ENCODE measurements at places on chromosomes 7 and 10. TPM values are rescaled to one million over a fixed set of nuclear protein-coding genes. Genes with fewer than 3 reads are reported as not detected.
A peak's percentile ranks its signal among the peaks of the same experiment; 100 is the strongest.

CYP2C18 gene
- total RNA-seq, result 0.14 TPM

MMS19 gene
- 58.4 TPM for total RNA-seq

DNA sequence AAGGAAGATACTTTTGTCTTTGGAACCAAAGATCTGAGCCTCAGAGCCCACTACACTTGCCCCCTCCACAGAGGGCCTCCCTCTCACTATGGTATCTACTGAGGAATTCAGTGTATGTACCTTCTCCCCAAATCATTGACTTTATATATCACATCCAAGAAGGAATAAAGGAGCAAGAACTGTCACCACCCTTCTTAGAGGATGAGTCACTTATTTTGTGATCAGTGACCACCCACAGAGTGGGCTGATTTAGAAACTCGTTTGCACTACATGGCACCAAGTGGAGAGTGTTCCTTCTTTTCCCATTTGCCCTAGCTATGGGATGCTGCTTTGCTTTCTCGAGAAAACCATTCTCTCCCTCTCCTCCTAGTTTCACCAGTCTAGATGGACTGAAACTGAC is 5.7 kb downstream of the TMEM243 start:
- no peak for DNase-seq
- H3K4me3 ChIP-seq, result no peak overlapping the region
- H3K27ac ChIP-seq, result no peak overlapping the region
- H3K36me3 ChIP-seq, result peaks cover 8% of the 10 kb centered on the region
- peaks cover 32% of the 10 kb centered on the region for H3K4me1 ChIP-seq
- no peaks in the 10 kb centered on the region for H3K27me3 ChIP-seq

PPP1R9A gene
- 2.2 TPM for total RNA-seq

- no peaks in the 10 kb centered on the region for H3K4me1 ChIP-seq
- no peak overlapping the region for H3K4me3 ChIP-seq
- no peak overlapping the region for H3K27ac ChIP-seq
- no peaks in the 10 kb centered on the region for H3K27me3 ChIP-seq
- no peak for DNase-seq
These were observed 62.4 kb downstream of the FZD1 start for GRCh38 chr7:91326516-91327199.

NKX1-2 gene
- total RNA-seq, result 0.05 TPM

PRSS1 gene
- 0.76 TPM for total RNA-seq

GRCh38 chr7:23893176-23893941 is 183.3 kb downstream of the STK31 start:
- no peak for DNase-seq
- no peaks in the 10 kb centered on the region for H3K4me1 ChIP-seq
- H3K36me3 ChIP-seq, result no peaks in the 10 kb centered on the region
- H3K27me3 ChIP-seq, result peaks cover 7% of the 10 kb centered on the region
- no peak overlapping the region for H3K27ac ChIP-seq

DNA sequence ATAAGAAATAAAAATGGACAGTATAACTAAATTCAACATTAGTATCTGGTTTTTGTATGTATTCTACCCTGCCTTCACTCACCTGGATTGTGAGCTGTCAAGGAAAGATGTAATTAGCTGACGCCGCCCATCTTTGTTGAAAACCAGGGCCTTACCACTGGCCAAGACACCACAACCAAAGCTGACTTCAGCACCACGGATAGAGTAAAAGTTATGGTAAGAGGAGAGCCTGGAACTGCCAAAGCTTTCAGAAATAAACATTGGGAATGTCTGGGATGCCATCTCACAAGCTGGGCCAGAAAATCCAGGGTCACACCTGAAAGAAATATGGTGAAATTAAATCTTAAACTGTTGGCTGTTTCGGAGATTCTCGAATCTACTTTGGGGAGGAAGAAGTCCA is 190.1 kb upstream of the SLC26A5 start:
- H3K36me3 ChIP-seq, result no peaks in the 10 kb centered on the region
- no peak overlapping the region for H3K4me3 ChIP-seq
- no peaks in the 10 kb centered on the region for H3K27me3 ChIP-seq
- H3K27ac ChIP-seq, result no peak overlapping the region

DNA sequence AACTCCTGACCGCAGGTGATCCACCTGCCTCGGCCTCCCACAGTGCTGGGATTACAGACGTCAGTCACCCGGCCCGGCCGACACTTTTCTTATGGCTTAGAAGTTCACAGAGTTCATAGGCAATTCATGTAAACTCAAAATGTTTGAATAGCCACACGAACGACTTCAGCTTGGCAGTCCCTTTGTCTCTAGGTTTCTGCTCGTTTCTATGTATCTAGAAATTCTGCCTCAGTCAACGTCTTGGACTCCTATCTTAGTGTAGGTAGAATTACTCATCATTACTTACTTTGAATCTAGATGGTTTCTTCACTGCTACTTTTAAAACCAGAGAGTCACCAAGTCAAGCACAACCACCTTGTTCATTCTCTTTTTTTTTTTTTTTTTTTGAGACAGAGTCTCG is 23.7 kb downstream of the ARL4A start:
- DNase-seq, result no peak
- no peaks in the 10 kb centered on the region for H3K36me3 ChIP-seq

DNA sequence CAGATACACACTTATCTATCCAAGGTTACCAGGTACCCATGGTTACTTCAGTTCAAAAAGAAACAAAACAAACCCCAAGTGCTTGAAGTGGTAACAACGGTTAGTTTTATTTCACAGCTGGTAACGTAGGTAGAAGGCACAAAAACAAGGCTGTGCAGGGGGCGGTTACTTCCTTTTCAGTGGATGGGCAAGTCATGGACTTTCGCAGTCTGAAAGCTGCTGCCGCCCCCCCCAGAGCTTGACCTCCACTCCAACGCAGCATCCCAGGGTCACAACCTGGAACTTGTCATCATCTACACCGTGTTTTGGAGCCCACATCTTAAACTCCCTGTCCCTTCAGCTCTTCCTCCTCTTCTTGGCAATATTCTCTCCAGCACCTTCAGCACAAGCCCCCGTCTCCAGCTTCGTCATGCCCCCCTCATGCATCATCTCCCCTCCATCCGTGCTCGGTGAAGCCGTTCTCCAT is 181.2 kb upstream of the ITGB1 start:
- H3K36me3 ChIP-seq, result no peaks in the 10 kb centered on the region
- peaks cover 55% of the 10 kb centered on the region for H3K27me3 ChIP-seq
- DNase-seq, result peak; percentile 92
- peaks cover 51% of the 10 kb centered on the region for H3K4me1 ChIP-seq
- H3K4me3 ChIP-seq, result no peak overlapping the region

GRCh38 chr7:127588697-127589482 is 679 bp downstream of the ARF5 start:
- peaks cover 32% of the 10 kb centered on the region for H3K4me1 ChIP-seq
- H3K27ac ChIP-seq, result no peak overlapping the region
- peaks cover 13% of the 10 kb centered on the region for H3K36me3 ChIP-seq

GRCh38 chr7:22811746-22812280 is 10.8 kb downstream of the TOMM7 start:
- H3K4me3 ChIP-seq, result no peak overlapping the region
- H3K4me1 ChIP-seq, result no peaks in the 10 kb centered on the region
- H3K36me3 ChIP-seq, result peaks cover 9% of the 10 kb centered on the region
- H3K27me3 ChIP-seq, result no peaks in the 10 kb centered on the region
- no peak for DNase-seq

DNA sequence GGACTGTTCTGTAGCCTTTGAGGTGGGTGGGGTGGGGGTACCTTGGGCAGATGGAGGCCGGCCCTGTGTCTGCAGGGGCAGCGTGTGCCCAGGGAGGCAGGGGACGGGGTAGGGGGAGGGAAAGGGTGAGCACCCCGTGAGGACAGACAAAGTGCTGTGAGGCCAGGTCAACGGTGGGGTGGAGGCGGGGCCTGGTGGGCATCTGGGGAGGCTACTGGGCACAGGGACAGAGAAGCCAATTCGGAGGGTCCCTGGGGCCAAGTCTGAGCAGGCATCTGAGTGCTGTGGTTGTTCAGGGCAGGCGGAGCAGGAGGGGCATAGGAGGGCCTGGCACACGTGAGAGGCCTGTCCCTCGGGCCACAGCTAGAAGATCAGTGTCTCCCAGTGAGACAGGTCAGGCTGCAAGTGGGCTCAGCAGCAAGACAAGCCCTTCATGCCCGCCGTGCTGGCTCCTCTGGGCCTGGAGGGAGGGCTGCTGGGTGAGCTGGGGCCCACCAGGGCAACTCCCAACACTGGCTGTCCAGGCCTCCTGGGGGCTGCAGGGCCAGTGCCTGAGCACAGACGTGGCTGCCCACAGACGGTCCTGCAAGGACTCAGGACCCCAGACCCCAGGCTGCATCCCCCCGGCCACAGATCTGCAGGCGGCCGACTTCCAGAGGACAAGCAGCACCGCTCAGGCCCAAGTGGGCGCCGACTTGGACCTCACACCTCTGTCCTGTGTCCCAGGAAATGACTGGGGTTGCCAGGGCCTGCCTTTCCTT is 26.4 kb upstream of the KNDC1 start:
- no peak overlapping the region for H3K4me3 ChIP-seq
- no peaks in the 10 kb centered on the region for H3K36me3 ChIP-seq
- no peaks in the 10 kb centered on the region for H3K4me1 ChIP-seq
- no peaks in the 10 kb centered on the region for H3K27me3 ChIP-seq
- no peak for DNase-seq
- H3K27ac ChIP-seq, result no peak overlapping the region

ING3 gene
- total RNA-seq, result 27.2 TPM

ANKRD22 gene
- total RNA-seq, result 15.5 TPM

DNA sequence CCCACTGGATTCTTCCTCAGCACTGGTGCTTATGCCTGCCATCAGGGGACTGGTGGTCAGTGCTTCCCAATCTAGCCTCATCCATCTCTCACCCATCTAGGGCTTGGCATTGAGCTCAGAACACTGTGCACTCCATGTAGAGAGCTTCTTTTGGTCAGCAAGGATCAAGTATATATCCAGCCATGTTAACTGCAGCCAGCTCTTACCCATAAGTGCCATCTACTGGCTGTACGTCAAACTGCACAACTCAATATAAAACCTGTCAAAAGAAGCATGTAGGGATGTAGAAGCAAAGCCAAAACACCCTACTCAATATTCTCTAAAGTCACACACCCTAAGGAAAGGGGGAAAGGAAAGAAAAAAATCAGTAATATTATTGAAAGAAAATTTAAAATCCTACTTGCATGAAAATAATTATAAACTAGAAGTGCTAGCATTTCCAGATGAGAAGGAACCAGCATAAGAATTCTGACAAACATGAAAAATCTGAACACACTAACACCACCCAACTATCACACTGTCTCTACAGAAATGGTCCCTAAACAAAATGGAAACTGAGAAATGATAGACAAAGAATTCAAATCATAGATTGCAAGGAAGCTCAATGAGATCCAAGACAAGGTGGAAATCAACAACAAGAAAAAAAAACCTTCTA is 531.1 kb upstream of the STEAP1 start:
- H3K36me3 ChIP-seq, result no peaks in the 10 kb centered on the region
- no peaks in the 10 kb centered on the region for H3K4me1 ChIP-seq
- H3K27me3 ChIP-seq, result no peaks in the 10 kb centered on the region
- H3K27ac ChIP-seq, result no peak overlapping the region
- no peak overlapping the region for H3K4me3 ChIP-seq

- no peak overlapping the region for H3K27ac ChIP-seq
- no peaks in the 10 kb centered on the region for H3K27me3 ChIP-seq
- H3K4me3 ChIP-seq, result no peak overlapping the region
- peak; percentile 81 for DNase-seq
These were observed 139.2 kb downstream of the USP6NL start for GRCh38 chr10:11472158-11472753.

KLHL7 gene
- total RNA-seq, result 23.4 TPM

C10orf105 gene
- 0.42 TPM for total RNA-seq

GRCh38 chr7:134504660-134505164 is 22.7 kb upstream of the AKR1B10 start:
- no peak overlapping the region for H3K27ac ChIP-seq
- no peaks in the 10 kb centered on the region for H3K27me3 ChIP-seq

GRCh38 chr10:94902570-94902969 is 35.9 kb upstream of the CYP2C9 start:
- no peaks in the 10 kb centered on the region for H3K4me1 ChIP-seq
- H3K36me3 ChIP-seq, result no peaks in the 10 kb centered on the region
- no peaks in the 10 kb centered on the region for H3K27me3 ChIP-seq
- no peak for DNase-seq
- H3K4me3 ChIP-seq, result no peak overlapping the region

CC2D2B gene
- 0.33 TPM for total RNA-seq

DNA sequence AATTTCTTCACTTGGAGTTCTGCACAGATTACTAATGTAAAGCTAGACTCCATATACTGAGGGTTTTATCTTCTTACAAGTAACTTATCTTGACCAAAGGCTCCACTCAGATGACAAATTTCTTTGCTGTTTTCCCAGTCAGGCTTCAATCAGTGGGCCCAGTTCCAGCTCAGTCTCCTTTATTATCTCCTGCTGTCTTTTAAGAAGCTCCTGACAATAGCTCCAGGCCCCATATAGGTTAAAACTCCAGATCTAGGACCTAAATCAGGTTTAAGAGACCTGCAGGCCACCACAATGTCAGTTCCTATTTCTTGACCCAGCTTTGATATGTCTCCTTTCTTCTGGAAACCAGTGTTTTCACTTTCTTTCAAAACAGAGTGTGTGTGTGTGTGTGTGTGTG is 165.2 kb downstream of the RELN start:
- no peak for DNase-seq
- no peaks in the 10 kb centered on the region for H3K36me3 ChIP-seq
- no peaks in the 10 kb centered on the region for H3K4me1 ChIP-seq

GRCh38 chr10:132545659-132546367 is 8.2 kb downstream of the INPP5A start:
- no peak overlapping the region for H3K27ac ChIP-seq
- H3K27me3 ChIP-seq, result no peaks in the 10 kb centered on the region
- H3K4me3 ChIP-seq, result no peak overlapping the region
- H3K4me1 ChIP-seq, result peaks cover 85% of the 10 kb centered on the region
- DNase-seq, result no peak
- peaks cover 3% of the 10 kb centered on the region for H3K36me3 ChIP-seq

- no peak overlapping the region for H3K4me3 ChIP-seq
- H3K36me3 ChIP-seq, result no peaks in the 10 kb centered on the region
- no peak for DNase-seq
- no peaks in the 10 kb centered on the region for H3K27me3 ChIP-seq
These were observed 35.8 kb downstream of the PRF1 start for GRCh38 chr10:70566515-70567290.

DNA sequence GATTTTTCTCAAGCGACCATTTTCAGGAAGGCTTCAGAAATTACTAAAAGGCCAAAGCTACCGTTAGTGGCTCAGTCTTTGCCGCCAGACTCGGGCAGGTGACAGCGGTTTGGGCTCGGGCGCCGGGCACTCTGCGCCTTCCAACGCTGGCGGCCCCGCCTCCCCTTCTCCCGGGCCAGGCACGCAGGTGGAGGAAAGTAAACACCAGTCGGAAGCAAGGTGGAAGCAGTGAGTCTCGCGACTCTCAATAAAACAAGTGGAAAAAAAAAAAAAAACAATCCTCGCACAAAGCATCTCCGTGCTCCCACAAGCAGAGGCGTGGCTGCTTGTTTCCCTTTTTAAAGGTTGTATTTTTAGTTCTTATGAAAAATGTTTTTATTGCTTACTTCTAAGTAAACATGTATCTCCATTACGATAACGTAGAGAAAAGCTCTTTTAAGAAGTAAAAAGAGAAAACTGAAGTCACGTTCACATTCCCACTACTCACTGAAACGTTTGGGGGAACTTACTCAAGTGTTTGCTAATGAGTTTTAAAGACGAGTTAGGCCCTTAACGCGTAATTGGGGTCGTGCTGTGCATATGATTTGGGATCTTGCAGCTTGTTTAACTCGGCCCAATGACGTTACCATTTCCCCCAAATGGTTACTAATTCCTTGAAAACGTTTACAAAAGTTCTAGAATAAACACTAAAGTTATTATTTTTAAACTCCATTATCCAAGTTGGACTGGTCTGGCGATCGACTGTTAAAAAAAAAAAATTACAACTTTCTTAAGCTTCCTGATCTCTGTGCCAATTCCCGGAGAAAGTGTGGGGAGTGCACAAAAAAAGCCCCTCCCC is 864 bp downstream of the CDCA7L start:
- H3K4me1 ChIP-seq, result peaks cover 27% of the 10 kb centered on the region
- H3K27me3 ChIP-seq, result no peaks in the 10 kb centered on the region
- H3K36me3 ChIP-seq, result peaks cover 3% of the 10 kb centered on the region
- peak overlapping the region; percentile 88 for H3K27ac ChIP-seq
- peak; percentile 58 for DNase-seq
- peak overlapping the region; percentile 93 for H3K4me3 ChIP-seq
